ENCODE measurements at places on chromosomes 4 and X. TPM values are rescaled to one million over a fixed set of nuclear protein-coding genes. Genes with fewer than 3 reads are reported as not detected.

DNA sequence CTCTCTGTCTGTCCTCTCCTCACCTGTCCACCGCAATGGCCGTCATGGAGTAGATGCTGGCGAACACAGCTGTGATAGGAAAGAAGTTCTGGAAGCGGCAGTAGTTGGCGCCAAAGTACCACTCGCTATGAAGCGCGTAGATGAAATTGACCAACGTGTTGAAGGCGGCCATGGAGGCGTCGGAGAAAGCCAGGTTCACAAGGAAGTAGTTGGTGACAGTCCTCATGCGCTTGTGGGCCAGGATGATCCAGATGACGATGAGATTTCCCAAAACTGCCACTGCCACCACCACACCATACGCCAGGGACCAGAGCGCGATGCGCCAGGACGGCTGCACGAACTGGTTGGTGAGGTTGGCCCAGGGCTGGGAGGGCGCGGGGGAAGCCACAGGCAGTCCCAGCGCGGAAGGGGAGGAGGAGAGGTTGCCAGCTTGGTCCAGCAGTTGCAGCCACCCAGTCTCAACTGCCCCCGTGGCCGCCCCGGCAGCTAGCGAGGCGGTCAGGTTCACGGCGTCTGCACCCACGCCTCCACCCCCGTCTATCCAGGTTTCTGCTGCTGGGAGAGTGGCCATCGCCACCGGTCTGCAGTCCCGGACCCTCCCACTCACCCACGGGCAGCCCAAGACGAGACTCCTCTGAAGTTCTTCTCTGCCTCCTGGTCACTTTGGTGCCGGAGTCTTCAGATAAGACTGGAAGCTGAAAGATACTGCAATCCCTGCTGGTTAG, 518 bp downstream of the TACR3 start:
- peak; percentile 73 for DNase-seq
- H3K27ac ChIP-seq: no peak overlapping the region
- no peak overlapping the region for H3K4me3 ChIP-seq
- H3K27me3 ChIP-seq: no peaks in the 10 kb centered on the region
- H3K36me3 ChIP-seq: no peaks in the 10 kb centered on the region

DNA sequence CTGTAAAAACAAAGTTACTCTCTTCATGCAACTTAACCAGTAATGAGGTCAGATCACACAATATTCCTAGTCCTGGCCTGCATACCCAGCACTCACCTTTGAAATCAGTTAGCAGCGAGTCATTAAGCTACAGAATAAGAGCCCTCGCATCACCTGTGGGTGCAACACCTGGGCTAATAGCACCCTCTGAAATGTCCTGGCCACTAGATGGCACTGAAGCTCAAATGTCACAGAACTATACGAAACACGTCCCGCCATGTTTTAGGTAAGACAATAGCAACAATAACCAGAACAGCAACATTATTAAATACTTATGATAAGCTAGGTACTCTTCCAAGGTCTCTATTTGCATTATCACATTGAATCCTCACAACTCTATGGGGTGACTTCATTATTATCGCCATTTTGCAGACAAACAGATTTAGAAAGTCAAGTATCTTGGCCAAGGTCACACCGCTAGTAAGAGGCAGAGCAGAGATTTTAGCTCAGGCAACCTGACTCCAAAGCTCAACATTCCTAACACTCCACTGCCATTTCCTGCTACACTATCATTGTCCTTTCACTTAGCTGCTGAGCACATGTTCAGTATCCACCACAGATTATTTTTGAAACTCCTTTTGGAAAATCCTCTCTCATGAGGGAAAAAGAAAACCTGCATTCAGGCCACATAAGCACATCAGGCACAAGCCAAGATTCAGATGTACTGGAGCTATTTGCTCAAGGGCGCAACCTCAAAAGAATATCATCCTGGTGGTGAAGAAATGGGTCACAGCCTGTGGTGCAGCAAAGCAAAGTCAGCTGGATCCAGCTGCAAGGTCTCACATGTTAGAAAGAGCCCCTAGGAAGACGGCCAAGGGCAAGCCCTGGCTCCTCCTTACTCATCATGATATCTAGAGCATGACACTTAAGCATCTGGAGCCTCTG, 59.5 kb upstream of the KDR start:
- H3K4me1 ChIP-seq: peaks cover 17% of the 10 kb centered on the region
- peak overlapping the region; percentile 55 for H3K27ac ChIP-seq
- H3K27me3 ChIP-seq: no peaks in the 10 kb centered on the region
- peak; percentile 71 for DNase-seq
- no peak overlapping the region for H3K4me3 ChIP-seq
- H3K36me3 ChIP-seq: no peaks in the 10 kb centered on the region

DNA sequence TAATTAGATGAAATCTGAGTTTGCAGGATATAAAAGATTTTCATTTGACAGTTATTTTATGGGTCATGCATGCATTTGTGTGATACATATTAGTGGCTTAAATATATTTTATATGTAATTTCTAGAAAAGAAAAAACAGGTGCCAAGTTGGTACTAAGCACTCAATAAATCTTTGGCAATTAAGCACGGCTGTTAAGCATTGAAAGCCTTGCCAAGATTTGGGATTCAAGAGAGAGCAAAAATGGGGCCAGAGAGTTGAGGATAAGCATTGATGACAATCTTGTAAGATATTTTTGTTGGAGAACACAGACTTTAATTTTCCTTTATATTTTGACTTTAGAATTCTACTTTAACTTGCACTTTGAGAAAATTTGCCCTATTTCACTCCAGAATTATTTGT, 249.8 kb upstream of the MAD2L1 start:
- no peaks in the 10 kb centered on the region for H3K36me3 ChIP-seq
- H3K27me3 ChIP-seq: no peaks in the 10 kb centered on the region
- peaks cover 33% of the 10 kb centered on the region for H3K4me1 ChIP-seq
- H3K4me3 ChIP-seq: no peak overlapping the region
- no peak for DNase-seq

ELOVL6 gene
- total RNA-seq: 17.4 TPM

ATP1B4 gene
- total RNA-seq: not detected

CPE gene
- total RNA-seq: 17.1 TPM

SRPX gene
- total RNA-seq: 44.9 TPM

RIPPLY1 gene
- not detected for total RNA-seq

DKC1 gene
- 32.3 TPM for total RNA-seq
